ENCODE measurements at places on chromosomes 3 and 15. TPM values are rescaled to one million over a fixed set of nuclear protein-coding genes. Genes with fewer than 3 reads are reported as not detected.
A peak's percentile ranks its signal among the peaks of the same experiment; 100 is the strongest.

- DNase-seq, result peak; percentile 10
Observed at GRCh38 chr15:82108489-82109078, 62.8 kb upstream of the MEX3B start.

The IMP3 gene
- 41.5 TPM for polyA plus RNA-seq

The ZIC4 gene
- not detected for polyA plus RNA-seq

The HRG gene
- 0.10 TPM for polyA plus RNA-seq

The PRRT3 gene
- polyA plus RNA-seq, result 3.9 TPM

GRCh38 chr3:158483701-158484235 is 87.2 kb upstream of the MLF1 start:
- no peak for DNase-seq

DNA sequence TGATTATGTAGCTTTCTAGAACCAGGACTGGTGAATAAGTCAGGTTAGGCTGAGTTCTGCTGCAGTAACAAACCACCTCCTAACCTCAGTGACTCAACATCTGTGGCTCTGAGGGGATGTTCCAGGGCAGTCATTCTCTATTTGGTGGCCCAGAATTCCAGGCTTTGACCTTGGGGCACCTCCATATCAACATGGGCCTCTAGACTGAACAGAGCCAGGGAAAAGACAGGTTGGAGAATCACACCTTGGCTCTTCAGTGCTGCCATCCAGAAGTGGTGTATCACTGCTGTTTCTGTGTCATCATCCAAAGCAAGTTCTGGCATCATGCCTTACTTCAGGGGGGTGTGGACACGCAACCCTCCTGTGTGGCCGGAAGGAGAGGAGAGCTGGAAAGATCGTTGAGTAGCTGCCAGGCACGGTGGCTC is 15.3 kb downstream of the ZBTB47 start:
- DNase-seq, result no peak

DNA sequence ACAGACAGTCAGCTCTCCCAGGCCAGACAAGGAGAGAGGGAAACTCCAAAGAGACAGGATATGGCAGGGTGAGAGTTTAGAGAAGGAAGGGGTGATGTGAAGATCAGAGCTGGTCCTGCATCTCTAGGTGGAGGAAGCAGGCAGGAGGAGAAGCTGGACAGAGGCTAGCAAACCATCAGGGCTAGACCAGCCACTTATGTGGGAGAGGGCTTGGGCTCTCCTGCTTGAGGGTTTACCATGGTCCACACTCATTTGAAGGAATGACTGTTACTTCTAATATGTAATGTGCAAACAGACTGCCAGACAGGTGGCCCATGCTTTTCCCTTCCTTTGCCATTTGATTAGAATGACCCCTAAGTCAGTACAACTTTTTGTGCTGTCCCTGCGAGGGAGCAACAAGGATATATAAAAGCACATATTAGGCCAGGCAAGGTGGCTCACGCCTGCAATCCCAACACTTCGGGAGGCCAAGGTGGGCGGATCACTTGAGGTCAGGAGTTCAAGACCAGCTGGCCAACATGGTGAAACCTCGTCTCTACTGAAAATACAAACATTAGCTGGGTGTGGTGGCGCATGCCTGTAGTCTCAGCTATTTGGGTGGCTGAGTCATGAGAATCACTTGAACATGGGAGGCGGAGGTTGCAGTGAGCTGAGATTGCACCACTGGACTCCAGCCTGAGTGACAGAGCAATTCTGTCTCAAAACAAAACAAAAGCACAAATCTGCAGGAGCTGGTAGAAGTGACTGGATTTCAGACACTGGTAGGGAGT is 41.0 kb upstream of the MANF start:
- no peak for DNase-seq

The COLQ gene
- polyA plus RNA-seq, result 9.5 TPM

The TRAT1 gene
- polyA plus RNA-seq, result 0.25 TPM

DNA sequence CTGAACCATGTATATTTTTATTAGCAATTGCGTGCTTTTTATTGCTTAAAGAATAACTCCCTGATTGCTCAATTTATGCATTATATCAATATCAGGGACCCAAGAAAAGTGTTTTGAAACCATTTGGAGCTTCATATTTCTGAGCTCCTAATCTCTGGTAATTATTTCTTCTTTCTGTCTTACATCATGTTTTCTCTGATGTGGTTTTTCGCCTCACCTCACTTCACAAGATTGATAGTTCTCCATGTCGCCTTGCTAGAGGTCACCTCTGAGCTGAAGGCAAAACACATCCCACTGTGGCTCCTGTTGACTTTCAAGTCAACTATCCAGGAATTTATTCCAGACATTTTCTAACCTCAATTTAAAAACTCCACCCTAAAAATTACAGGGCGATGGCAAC is 837.4 kb downstream of the CADM2 start:
- DNase-seq, result no peak

The NPAP1 gene
- polyA plus RNA-seq, result 0.94 TPM

The TMPRSS7 gene
- polyA plus RNA-seq, result 0.08 TPM

- no peak for DNase-seq
Observed at GRCh38 chr3:33775363-33775762, 23.1 kb upstream of the PDCD6IP start.

- DNase-seq, result no peak
Observed at GRCh38 chr15:79051029-79051428, 39.6 kb downstream of the RASGRF1 start.

The GOLGA6L10 gene
- polyA plus RNA-seq, result 8.2 TPM

- DNase-seq, result no peak
Observed at GRCh38 chr3:159760046-159760445, 228.6 kb upstream of the IL12A start.

- no peak for DNase-seq
Observed at GRCh38 chr15:38196076-38196475, 56.6 kb upstream of the SPRED1 start.

The WNT5A gene
- 24.0 TPM for polyA plus RNA-seq

GRCh38 chr15:65115086-65115485 is at the start of gene UBAP1L:
Gene UBAP1L, minus strand, starts transcription at chr15:65115200. Its CDS starts 8,985 bp downstream, at chr15:65106215.
- no peak for DNase-seq

GRCh38 chr15:78204351-78205309 is 29.7 kb downstream of the ACSBG1 start:
- no peak for DNase-seq

DNA sequence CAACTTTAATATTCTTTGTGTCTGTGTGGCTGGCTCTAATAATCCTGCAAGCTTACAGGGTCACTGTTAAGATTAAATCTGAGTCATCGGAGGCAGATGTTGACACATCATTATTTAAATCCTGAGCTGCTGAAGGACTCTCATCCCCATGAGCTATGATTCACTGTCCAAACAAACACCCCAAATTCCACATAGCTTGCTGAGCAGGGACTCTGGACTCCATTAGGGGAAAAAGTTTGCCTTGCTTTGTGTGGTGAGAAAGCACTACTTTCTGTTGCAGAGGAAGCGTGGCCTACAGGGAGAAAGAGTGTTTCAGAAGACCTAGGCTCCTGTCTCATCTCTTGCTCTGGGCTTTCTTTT is 213.7 kb downstream of the PDCD6IP start:
- DNase-seq, result no peak

GRCh38 chr15:101559952-101560351 is 70.4 kb upstream of the PCSK6 start:
- DNase-seq, result peak; percentile 22

- no peak for DNase-seq
Observed at GRCh38 chr15:80920271-80920699, 69.3 kb downstream of the MESD start.

GRCh38 chr3:111541911-111542483 is at the start of gene CD96:
Gene CD96, plus strand, starts transcription at chr3:111542197. Its CDS starts 52 bp downstream, at chr3:111542249.
- no peak for DNase-seq

DNA sequence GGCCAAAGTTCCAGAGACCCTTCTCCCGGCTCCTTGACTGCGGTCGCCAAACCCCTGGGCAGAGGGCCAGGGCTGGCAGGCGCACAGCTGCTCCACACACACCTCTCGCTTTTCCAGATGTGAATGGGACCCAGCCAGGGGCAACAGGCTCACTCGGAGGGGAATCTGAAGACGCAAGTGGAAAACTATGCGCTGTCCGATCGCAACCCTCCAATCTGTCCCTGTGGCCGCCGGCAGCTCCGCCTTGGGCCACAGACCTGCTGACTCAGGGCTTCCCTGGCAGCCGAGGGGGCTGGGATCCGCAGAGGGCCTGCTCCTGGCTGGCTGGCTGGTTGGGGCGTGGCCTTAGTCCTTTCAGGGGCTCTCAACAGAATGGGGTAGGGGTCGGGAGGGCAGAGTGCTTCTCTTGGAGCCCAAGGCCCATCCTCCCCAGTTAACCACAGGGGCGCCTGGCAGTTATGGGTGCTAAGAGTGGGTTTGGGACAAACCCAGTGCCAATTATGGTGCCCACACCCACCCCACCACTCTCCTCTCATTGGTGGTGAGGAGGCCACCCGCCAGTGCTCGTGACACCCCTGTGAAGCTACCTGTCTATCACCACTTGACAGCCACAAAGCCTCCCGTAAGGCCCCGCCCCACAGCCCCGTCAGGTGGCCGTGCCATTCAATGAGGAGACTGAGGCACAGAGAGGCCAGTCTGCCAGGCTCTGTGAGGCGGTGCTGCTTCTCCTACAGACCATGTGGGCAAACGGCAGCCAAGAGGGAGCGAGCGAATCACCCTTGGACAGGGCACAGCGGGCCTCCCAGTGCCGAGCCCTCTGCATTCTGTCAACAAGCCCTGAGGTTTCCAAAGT is 53.8 kb downstream of the IQSEC1 start:
- DNase-seq, result peak; percentile 60

- DNase-seq, result no peak
Observed at GRCh38 chr3:163335429-163335828, 1742.9 kb downstream of the SI start.

GRCh38 chr3:42988566-42988965 is 9.5 kb downstream of the GASK1A start:
- DNase-seq, result no peak

The SEMA6D gene
- polyA plus RNA-seq, result 25.0 TPM

- no peak for DNase-seq
Observed at GRCh38 chr3:122092460-122093165, 37.5 kb downstream of the CD86 start.

DNA sequence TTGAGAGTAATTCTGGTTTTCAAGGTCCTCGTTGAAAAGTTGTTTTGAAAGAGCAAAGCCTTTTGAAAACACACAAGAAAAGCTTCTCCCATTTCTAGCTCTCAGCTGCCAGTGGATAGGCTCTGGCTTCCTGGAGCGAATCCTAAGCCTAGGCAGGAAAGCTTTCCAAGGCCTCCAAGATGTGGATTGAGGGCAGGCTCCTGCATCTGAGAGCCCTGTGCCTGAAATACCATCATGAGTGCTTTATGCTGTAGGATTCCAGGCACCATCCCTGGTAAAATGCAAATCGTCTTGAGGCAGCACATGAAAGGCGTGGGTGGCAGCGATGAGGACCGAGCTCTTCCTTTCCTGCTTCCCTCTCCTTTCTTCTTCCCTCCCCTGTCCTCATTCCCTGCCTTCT is 60.7 kb upstream of the CORO2B start:
- DNase-seq, result no peak

The SLC22A13 gene
- polyA plus RNA-seq, result 0.06 TPM

The SLC22A14 gene
- 0.14 TPM for polyA plus RNA-seq

DNA sequence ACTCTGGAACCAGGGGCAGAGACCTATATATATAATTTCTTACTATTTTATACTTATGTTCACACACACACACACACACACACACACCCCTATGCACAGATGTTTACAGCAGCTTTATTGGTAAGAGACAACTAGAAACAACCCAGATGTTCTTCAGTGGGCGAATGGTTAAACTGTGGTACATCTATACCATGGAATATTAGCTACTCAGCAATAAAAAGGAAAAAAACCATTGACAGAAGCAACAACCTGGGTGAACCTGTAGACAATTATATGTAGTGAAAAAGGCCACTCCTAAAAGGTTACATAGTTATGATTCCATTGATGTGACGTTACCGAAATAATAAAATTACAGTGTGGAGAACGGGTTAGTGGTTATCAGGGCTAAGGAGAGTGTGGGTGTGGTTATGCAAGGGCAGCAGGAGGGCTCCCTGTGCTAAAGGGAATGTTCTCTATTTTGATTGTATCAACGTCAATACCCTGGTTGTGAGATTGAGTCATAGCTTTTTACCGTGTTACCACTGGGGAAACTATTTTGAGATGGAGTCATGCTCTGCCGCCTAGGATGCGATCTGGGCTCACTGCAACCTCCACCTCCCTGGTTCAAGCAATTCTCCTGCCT is 85.5 kb downstream of the FLNB start:
- no peak for DNase-seq

The CCR1 gene
- 4.9 TPM for polyA plus RNA-seq

GRCh38 chr15:50876260-50876988 is 32.1 kb upstream of the AP4E1 start:
- DNase-seq, result no peak

The MNS1 gene
- 21.8 TPM for polyA plus RNA-seq

The METTL6 gene
- 39.6 TPM for polyA plus RNA-seq

DNA sequence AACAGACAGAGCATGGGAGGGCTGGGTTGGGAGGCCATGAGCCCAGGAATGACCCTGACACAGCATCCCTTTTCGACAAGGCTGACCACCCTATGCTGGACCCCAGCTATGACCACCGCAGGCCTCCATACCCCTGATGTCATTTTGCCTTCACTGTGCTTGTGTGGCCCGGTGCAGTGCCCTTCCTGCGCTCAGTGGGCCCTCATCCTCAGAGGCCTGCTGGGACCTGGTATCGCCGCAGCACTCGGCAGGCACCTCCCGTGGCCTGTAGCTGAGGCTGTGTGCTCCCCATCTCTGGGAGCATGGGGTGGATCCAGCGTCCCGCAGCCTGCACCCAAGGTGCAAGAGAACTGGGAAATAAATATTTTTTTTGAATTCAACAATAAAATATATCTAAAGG is 73.1 kb upstream of the MEF2A start:
- no peak for DNase-seq

The NMNAT3 gene
- 5.8 TPM for polyA plus RNA-seq

GRCh38 chr3:15979495-15979894 is 181.7 kb upstream of the ANKRD28 start:
- no peak for DNase-seq

GRCh38 chr3:9198261-9198660 is 51.2 kb downstream of the SRGAP3 start:
- no peak for DNase-seq

- DNase-seq, result no peak
Observed at GRCh38 chr3:164679245-164679644, 399.1 kb downstream of the SI start.

DNA sequence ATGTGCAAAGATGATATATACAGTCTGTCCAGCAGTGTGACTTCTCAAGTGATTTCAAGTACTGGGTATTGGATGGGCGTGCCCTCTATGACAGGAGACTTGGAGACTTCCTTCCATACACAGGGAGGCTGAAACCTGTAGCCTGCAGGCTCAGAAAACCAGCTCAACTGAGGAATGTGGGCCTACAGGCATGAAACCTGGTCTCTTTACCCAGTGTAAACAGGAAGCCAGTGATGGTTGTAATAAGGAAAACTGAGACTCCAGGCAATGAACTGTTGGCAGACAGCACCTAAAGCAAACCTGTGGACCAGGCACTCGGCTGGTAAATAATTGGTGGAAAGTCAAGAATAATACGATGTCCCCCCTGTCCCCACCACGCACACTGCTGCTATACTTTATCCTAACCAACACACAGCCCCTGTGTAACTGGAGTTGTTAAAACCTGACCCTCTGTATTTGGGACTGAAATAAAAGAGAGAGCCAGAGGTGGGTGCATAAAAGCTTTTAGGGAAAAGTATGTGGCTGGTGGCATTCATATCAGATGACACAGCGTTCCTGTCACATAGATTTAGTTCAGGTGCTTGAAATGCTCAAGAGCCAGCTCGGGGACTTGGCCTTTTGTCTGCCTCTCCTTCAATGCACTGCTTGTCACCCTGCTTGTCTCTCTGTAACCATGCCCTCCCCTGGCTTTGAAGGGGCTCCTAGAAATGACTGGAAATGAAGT is 144.7 kb downstream of the TPRG1 start:
- DNase-seq, result peak; percentile 50

The GOLGA6B gene
- polyA plus RNA-seq, result 1.6 TPM

The CADM2 gene
- polyA plus RNA-seq, result 1.7 TPM

All from right lung (tissue), 10 donors.